ENCODE measurements at places on chromosomes 4 and X. TPM values are rescaled to one million over a fixed set of nuclear protein-coding genes. Genes with fewer than 3 reads are reported as not detected.
A peak's percentile ranks its signal among the peaks of the same experiment; 100 is the strongest.

GRCh38 chr4:112895811-112896608, 153.4 kb upstream of the ANK2 start:
- DNase-seq: peak; percentile 14

DNA sequence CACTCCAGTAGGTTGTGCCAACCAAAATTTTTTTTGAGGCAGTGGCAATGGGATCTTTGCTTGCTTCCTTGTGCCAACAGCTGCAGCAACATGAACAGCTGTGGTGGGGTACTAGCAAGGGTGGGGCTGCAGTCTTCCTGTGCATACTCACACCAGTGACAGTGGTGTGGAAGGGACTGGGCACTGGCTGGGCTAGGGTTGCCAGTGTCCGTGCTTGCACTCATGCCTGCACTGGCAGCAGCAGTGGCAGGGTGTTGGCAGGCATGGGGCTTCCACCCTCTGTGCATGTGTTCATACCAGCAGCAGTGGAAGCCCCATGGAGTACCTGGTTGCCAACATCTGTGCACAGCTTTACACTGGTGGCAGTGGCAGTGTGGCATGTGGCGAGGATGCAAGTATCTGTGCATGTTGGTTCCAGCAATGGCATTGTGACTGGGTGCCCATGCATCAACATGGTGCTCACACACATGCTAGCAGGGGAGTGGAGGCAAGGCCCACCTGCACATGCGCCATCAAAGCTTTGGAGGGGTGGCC, 1312.6 kb downstream of the PCDH18 start:
- DNase-seq: no peak

DNA sequence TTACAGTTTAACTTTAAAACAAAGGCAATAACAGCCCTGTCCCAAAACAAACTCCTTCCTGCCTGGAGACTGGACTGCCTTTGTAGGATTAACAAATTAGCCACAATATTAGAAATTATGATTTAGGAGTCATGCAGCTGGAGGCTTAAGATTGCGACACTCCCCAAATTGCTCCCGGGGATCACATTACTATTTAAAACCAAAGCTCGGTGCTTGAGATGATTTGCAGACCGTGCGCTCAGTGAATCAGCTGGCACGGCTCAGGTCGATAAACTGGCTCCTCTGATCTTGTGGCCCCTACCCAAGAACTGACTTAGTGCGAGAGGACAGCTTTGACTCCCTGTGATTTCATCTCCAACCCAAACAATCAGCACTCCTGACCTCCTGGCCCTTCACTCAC, 829.3 kb downstream of the NLGN4X start:
- DNase-seq: no peak

DNA sequence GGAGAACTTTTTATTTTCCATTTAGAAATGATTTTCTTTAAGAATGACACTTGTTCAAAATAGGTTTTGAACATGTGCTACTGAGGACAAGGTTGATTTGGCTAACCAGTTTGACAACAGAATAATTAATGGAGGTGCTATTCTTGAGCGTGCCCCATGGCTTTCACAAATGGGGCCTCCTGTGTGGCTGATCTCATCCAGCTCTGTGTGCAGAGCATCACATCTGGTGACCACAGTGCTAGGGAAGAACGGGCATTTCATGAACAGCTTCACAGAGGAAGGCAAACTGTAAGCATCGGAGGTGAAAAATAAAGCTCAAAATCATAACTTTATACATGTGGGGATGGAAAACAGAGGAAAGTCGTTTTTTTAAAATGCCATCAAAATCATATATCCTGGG, 148.6 kb downstream of the SOWAHB start:
- no peak for DNase-seq

The P2RY10 gene
- total RNA-seq: 0.98 TPM

Measured in lung (tissue), 17 donors.